ENCODE measurements at places on chromosomes 13 and 19.

- DNase-seq: no peak
Measured at GRCh38 chr13:73684286-73684685, 449.9 kb downstream of the KLF12 start.

- DNase-seq: no peak
Measured at GRCh38 chr19:39828654-39829032, 5.3 kb downstream of the DYRK1B start.

- DNase-seq: no peak
Measured at GRCh38 chr13:25971047-25971446, 80.8 kb downstream of the SHISA2 start.

GRCh38 chr13:110911880-110912279 is 3.0 kb downstream of the ANKRD10 start:
- no peak for DNase-seq

- no peak for DNase-seq
Measured at GRCh38 chr13:44012910-44013757, 133.4 kb downstream of the LACC1 start.

GRCh38 chr13:78402708-78403400 is 200.5 kb downstream of the POU4F1 start:
- DNase-seq: no peak

DNA sequence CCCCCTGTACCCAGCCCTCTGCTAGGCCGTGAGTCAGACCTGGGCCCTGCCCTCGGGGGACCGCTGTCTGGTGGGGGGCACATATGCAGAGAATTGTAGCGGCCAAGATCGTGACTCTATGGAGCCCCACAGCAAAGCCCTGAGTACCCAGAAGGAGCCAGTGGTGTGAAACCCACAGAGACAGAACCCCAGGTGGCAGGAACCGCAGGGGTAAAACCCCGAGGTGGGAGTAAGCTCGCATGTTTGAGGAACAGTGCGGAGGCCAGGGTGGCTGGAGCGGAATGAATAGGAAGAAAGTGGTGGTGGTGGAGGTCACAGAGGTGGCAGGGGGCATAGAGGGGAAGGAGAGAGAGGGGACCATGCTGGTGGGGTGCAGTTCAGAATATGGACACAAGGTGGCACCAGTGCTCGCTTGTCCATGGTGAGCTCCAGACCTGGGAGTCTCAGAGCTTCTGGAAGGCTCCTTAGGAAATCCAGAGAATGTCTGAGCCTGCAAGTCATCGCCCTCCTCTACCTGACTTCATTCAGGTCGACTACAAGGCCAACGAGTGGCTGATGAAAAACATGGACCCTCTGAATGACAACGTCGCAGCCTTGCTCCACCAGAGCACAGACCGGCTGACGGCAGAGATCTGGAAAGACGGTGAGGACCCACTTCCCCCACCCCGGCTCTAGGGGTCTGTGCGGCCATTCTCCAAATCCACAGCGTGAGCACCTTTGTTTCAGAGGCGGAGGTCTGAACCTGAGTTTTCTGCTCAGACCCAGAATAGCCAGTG is 48.9 kb downstream of the MYH14 start:
- peak; percentile 38 for DNase-seq

DNA sequence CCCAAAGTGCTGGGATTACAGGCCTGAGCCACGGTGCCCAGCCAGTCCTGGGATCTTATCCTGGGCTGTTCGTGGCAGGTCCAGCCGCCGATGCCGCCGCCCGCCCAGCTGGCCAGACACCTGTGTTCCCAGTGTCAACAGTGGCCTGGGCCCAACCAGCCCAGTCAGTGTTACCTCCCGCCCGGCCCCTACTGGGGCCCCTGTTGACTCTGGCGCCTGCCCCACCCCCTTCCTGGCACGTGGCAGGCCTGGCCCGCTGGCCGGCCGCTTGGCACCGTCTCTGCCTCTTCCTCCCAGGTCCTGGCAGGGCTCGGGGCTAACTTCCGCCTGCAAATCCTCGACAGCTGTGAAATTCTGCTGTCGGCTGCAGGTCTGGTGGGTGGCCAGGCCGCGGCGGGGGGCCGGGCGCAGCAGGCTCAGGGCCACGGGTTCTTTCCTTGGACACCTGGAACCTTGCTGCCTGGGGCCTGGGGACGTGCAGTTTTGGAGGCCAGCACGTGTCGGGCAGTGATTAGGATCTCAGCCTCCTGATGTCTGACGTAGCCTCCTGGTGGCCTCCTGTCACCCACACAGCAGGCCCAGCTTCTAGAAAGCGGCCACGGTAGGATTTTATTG is 9.1 kb downstream of the ARID3A start:
- DNase-seq: no peak

GRCh38 chr13:106415971-106416370 is 119.5 kb downstream of the EFNB2 start:
- no peak for DNase-seq

DNA sequence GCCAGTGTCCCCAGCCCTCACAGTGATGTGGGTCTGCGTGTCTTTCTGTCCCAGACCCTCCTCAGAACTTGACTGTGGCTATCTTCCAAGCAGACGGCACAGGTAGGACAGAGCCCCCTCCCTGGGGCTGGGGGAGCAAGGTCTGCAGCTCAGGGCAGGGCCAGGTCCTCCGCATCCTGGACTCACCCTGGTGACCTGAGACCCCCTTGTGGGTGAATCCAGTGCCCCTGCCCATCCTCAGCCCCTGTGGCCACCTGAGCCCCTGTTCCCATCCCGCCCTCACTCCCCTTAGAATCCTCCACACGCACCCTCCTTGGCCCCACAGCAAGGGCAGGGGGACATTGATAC is 39.0 kb upstream of the CD33 start:
- no peak for DNase-seq

- no peak for DNase-seq
Measured at GRCh38 chr13:50448535-50448998, 394.9 kb downstream of the DLEU7 start.

GRCh38 chr13:30676672-30677071 is 58.7 kb upstream of the ALOX5AP start:
- DNase-seq: no peak

GRCh38 chr19:47074621-47075020 is 26.2 kb upstream of the TMEM160 start:
- no peak for DNase-seq

DNA sequence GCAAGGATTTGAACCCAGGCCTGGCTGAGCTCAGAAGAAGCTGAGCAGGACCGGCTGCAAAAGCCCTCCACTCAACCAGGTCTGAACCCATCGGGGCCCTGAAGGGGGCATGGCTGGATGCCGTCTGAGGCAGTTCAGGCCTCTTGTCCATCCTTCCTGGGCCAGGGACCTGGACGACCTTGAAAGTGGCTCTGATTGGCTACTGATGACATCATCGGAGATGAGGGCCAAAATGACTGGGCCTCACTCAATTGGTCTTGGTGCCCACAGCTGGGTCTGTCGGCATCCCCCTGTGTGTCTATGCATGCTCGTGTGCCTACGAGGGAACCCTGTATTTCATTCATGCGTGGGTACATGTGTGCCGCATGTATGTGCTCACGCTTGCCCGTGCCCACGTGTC is 71.8 kb downstream of the PTPRS start:
- no peak for DNase-seq
